ENCODE measurements at places on chromosomes 12 and 14. TPM values are rescaled to one million over a fixed set of nuclear protein-coding genes. Genes with fewer than 3 reads are reported as not detected.

The RNF212B gene
- total RNA-seq = not detected

The PA2G4 gene
- total RNA-seq = 487 TPM

- DNase-seq = no peak
Observed at GRCh38 chr12:27396216-27396815, 50.2 kb upstream of the SMCO2 start.

DNA sequence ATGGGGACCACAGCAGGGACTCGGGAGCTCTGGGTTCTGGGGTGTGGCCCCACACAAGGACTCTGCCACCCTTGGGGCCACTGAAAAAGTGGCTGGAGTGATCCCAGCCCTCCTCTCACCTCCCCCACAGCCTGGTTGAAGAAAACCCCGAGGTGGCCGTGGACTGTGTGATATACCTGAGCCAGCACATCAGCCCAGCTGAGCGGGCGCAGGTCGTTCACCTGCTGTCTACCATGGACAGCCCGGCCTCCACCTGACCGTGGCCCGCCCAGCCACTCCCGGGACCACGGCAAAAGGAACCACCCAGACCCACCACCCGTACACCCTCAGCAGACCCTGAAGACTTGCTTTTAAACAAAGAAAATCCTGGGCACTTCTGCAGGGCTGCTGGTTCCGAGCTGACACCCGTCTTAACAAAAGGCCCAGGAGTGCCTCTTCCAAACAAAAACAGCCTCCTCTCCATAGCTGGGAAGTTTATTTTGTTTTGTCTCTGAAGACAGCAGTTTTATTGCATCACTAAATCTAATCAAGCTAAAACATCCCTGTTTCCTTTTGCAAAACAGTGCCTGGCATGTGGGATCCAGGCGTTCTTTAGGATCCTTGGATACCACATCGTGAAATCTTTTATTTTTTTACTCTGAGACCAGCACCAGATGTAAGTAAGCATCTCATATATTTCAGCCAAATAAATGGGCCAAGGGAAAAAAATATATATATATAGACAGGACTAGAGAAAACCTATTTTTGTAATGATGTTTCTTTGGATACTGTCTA, 42.8 kb downstream of the FOXN4 start:
- DNase-seq = no peak

DNA sequence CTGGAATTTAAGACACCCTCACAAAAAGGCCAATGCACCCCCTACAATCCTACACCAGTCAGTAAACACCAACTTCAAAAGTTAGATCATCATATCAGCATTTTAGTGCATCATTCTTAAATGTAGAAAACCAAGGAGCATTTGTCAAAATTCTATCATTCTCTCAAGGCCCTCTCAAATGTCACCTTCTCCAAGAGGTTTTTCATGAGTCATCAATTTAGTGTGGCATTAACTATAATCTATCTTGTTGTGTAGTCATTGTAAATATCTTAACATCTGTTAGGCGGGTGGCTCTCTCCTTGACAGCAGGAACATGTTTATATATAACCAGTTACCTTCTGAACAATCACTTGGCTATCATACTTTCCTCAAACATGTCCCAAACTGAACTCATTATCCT, 62.1 kb upstream of the G2E3 start:
- DNase-seq = no peak

GRCh38 chr12:70774055-70774454, 136.8 kb upstream of the PTPRB start:
- no peak for DNase-seq

DNA sequence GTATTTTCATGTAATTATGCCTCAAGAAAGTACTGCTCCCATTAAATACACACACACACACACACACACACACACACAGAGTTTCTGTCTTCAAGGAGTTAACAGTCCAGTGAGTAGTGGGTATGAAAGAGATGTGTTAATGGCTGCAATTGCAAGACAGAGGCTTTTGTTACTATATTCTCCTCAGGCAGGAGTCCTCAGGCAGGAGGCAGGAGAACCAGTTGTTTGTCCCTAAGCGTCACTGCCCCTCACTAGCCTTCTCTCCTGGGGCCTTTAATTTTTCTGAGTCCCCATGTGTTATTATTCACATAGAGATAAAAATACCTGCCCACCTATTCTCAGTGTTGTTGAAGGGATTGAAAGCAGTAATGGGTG, 31.2 kb downstream of the DAD1 start:
- no peak for DNase-seq

- no peak for DNase-seq
Observed at GRCh38 chr12:5280086-5280485, 151.8 kb upstream of the NTF3 start.

- DNase-seq = peak; percentile 40
Observed at GRCh38 chr12:128140551-128140950, 126.4 kb upstream of the TMEM132C start.

DNA sequence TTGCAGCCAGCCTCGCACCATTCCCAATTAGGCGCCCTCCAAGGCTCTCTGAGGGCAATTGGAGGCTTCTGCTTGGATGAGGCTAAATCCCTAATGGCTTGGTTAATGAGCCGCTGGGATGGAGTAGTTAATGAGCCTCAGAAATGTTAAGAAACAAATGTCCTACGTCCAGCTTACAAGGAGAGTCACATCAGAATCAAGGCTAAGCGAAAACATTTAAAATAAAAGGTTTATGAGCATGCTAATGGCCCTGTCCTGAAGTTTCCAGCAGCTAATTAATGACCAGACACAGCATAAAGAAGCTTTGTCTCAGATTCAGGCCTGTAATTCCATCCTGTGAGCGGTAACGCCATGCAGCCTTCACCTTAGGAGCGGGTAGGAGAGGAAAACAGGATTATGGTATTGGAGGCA, 200.7 kb upstream of the BCL2L14 start:
- DNase-seq = no peak

- DNase-seq = peak; percentile 59
Observed at GRCh38 chr14:32468955-32469354, 139.9 kb downstream of the AKAP6 start.

DNA sequence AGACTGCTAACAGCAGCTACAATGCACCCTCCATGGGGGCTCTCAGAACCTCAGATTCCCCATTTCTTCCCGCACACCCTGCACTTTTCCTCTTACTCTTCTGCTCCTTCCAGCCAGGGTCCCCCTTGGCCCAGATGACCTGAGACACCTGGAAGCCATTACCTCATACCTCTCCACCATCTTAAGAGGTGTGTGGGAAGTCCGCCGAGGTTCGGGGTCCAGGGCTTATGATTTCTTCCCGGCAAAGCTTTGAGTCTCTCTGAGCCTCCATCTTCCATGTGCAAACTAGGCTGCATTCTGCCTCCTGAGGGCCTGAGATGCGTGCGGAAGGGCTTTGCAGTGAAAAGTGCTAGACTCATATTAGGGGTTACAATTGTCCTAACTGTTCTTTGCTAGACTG, 5.3 kb downstream of the GSC start:
- no peak for DNase-seq

DNA sequence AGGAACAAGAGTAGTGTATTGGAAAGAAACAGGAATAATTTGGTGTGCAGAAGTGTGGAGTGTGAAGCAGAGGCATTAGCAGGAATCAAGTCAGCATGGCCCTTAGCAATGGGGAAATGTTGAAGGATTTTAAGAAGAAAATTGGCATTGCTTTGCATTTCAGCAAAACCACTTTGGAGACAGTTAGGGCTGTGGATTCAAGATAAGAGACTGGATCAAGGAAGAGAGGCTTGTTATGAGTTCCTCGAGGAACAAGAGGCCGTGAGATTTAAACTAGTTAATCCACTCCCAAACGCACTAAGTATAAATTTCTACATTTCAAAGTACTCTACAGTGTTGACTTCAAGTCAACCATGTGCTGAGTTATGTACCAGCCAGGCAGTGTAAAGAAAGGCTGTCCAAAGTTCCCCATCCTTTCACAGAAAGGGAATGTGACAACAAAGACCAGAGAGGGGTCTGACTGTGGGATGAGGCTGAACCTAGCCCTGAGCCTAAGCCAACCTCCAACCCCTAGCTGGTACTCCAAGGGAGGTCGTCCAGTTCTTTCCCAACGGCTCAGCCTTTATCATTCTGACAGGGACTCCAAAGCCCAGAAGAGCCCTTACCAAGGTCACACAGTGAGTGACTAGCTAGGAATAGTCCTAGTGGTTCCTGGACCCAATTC, 91.2 kb upstream of the BMP4 start:
- DNase-seq = no peak

Measured in SK-MEL-5 (cell line).